ENCODE measurements at places on chromosomes 7 and 10.
A peak's percentile ranks its signal among the peaks of the same experiment; 100 is the strongest.

- DNase-seq = no peak
These were observed 138.4 kb upstream of the MDFIC start for GRCh38 chr7:114783508-114783907.

DNA sequence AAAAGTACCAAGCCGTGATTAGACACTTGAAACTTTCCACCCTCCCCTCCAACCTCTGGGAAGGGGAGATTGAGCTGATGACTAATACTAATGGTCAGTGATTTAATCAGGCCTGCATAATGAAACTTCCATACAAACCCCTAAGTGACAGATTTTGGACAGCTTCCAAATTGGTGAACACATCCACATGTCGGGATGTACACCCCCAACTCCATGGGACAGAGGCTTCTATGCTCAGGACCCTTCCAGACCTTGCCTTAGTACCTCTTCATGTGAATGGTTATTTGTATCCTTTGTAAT is 4.8 kb downstream of the NUB1 start:
- DNase-seq = no peak

DNA sequence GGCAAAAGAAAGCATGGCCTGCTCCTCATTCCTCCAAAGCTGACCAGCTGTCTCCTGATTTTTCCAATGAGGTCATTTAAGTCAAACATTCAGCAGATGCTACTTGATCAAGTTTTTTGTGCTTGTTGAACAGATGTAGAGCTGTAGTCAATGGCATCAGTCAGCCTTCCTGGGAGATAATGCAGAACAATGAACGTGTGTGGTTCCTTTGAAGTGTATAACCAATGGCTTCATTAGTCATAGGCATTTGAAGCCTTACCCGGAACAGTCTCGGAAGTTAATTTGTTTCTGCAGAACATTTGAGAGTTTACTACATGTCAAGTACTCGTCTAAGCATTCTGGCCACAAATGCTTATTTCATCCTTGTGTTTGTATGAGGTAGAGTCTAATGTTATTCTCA is 227.1 kb downstream of the ADRA2A start:
- DNase-seq = no peak

DNA sequence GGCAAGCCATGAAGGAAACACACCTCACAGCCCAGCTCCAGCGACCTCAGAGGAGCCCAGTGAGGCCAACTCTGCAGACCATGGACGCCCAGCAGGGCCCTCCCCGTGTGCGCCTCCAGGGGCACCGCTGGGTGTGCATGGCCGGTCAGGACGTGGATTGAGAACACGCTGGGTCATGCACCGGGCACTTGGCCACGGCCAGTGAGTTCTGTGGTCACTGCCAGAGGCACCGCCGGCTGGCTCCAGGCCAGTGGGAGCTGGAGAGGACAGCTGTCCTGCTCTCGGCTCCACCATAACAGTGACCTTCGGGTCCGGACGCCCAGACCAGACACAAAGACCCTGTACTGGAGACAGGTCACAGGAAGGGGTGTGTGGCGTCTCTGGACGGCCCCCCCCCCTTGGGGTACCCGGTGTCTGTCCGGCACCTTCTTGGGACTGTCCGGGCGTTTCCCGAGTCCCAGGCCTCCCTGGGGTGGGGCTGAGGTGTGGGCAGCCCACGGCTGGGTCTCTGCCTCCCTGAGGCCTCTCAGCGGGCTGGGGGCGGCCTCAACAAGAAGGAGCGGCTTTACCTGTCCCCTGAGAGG is 50.4 kb upstream of the NKX6-2 start:
- peak; percentile 47 for DNase-seq

DNA sequence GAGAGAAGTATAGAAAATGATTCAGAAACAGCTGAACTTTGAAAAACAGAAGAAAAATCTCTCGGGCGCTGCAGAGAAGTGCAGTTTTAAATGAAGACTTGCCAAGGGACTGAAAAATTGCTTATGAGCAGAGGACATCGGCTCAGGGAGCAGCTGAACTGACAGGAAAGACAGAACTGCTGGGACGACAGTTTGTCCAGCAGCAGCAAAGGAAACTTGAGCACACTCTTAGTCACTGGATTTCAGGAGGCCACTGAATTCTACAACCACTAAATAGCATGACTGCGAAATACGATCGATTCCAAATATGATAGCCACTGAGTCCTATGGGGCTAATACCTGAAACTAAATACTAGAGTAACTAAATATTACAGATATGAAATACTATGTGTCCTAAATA is 43.0 kb downstream of the LEP start:
- DNase-seq = no peak

GRCh38 chr7:129925416-129926002 is 27.3 kb downstream of the UBE2H start:
- DNase-seq = no peak

DNA sequence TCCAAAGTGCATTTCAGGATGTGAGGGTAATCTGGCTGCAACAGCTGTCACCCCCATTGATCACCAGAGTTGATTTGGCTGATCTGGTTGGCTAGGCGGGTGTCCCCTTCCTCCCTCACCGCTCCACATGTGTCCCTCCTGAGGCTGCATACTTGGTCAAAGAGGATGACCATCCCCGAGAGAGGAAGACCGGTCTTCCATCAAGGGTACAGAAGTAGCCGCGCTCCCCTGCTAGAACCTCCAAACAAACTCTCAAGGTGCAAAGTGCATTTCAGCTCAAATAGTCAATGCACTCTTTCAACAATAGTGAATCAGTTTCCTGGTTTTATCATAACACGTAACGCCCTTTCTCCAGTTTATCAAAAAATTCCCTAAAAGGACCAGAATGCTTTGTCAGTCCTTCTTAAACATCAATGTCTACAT is 44.6 kb downstream of the CARD11 start:
- DNase-seq = no peak

DNA sequence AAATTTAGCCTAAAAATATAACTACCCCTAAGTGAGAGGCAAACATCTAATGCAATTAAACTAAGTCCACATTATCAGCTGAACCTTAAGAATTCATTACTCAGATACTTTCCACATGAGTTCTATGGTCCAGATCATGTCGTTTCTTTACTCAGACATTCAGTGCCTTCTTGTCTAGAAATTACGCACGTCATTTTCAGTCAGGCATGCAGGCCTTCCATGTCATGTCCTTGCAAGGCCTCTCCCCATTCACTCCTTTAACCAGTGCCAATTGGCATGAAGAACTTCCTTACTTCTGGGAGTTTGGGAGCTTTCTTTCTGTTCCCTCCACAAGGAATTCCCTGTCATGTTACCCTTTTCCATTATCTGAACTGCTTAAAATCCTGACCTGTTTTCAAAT is 118.8 kb downstream of the NRP1 start:
- DNase-seq = no peak

DNA sequence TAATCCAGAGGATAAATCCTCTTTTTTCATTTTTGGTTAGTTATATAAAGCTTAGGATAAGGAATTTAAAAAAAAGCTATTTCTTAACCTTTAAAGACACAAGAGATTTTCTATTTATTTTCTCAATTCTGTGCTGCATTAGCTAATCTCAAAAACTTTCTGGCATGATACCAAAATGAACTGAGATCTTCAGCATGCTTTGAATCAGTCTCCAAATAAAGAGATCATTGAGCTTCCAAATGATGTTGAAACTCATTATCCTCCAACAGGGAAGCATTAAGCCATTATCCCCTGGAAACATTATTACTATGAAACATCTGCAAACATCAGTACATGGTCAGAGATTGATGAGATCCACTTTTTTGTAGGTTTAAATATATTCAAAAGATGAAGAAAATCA is 350.3 kb upstream of the TEX47 start:
- DNase-seq = no peak

DNA sequence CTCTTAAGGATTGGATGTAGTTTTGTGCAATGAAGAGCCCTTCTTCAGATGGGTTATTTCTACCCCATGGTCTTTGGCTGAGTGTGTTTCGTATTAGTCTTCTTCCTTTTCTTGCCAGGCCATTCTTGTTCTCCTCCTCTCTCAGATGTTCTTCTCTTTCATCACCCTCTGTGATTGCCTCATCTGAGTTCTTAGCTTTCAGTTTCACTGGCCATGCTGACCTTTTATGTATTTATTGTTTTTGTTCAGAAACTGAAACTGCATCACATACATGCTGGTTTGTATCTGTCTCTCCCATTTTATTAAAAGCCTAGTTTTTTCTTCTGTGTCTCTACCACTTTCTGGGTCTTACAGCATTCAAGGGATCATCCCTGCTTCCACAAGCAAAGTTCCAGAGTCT is 21.7 kb upstream of the PCGF5 start:
- no peak for DNase-seq

DNA sequence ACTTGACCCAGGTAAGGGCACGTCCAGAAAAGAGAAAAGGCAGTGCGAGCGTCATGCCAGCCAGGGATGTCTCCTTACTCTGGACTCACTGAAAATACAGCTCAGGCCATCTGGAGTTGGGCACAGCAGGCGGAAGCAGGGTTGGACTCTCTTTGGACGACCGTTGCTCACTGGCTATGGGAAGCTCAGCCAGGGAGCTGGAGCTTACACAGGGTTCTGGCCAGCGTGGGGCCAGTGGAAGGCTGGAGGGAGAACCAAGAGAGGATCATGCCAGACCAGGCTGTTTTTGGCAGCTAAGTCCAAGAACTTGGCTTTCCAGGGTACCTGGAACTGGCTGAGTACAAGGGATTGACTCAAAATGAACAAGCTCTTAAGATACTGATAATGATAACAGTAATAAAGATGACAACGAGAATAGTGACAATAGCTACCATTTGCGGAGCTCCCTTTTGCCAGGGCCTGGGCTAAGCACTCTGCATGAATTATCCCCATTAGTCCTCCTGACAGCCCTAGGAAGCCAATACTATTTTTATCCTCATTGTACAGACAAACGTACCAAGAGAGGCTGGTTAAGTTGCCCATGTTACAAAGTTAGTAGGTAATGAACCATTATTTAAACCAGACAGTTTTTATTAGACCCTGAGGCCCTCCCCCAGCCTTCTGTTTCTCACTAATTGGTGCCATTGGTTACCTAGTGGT is 177.6 kb downstream of the PTPN20 start:
- no peak for DNase-seq

DNA sequence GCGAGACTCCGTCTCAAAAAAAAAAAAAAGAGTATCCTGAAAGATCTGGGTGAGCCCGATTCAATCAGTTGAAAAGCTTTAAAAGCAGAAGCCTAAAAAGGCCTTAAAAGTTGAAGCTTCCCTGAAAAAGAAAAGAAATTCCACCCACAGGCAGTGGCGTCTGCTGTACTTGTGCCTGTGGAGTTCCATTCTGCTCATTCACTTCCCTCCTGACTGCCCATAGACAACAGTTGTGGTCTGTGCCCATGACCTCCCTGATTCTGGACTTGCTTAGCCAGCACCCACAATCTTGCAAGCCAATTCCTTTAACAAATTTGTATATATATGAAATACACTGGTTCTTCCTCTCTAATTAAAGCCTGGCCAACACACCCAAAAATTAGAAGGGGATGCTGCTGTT is 141.7 kb downstream of the DLG5 start:
- DNase-seq = no peak

DNA sequence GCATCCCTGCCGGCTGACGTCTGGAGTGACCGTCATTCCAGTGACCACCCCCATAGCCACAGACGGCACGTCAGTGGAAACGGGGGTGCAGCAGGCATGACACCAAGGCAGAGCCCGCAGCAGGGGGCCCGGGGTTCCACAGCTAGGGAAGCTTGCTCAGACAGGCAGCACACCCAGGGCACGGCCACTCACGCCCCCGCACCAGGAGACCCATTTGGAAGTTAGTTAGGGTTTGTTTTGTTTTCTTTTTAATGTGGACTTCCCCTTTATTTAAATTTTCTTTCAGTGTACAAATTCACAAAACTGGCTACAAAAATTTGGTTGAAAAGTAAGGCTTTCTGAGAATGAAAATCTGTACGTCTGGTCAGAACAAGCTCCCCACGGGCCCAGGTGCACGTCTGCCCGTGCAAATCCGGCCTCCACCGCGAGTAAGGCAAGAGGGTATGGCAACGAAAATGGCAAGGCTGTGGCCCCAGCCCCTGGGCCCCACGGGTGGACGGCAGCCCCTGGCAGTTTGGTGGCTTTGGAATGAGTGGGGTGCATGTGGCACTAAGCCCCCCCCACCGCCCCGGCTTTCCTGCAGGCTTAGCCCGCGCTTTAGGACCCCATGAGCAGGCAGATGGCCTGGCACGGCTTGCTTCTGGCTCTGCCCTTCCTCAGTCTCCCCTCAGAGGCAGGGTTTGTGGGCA is 124.2 kb downstream of the FAM53B start:
- DNase-seq = no peak

DNA sequence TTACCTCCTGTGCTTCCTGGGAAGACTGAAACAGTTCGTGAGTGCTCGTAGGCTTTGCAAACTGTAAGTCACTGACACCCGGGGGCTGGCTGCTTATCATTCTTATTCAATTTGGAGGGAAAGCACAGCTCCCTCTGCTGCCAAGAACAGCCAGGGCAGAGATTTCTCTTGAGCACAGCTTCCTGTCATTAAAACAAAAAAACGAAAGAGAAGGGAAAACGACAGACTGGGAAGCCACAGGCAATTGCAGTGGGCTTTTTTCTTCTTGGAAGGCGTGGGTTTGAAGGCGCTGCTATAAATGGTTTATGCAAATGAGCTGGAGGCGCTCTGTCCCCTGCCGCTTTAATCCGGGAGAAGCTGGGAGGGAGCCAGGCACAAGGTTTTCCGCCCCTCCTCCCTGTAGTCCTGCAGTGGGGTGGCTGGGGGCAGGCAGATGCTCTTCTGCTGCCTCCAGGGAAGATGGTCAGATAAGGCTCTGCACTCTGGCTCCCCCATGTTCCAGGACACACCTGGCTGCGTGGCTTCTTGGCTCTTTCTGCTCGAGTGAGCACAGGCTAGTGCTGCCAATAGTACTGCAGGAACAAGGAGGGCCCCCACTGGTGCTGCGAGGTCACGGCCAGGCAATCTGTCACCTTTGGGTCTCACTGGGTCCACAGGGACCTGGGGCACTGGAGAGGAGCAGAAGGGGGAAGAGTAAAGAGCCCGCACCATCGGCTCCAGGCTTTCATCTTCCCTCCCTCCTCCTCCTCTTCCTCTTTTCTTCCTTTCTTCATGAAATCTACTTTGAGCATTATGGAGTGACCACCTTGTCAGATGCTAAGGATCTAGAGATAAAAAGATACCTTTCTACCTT is 49.5 kb downstream of the NEURL1 start:
- DNase-seq = peak; percentile 78

GRCh38 chr7:45203936-45204445 is 46.4 kb downstream of the RAMP3 start:
- no peak for DNase-seq

- DNase-seq = no peak
These were observed 102.7 kb downstream of the PRTFDC1 start for GRCh38 chr10:24849501-24850299.

GRCh38 chr10:123556049-123556448 is 110.1 kb upstream of the GPR26 start:
- no peak for DNase-seq

DNA sequence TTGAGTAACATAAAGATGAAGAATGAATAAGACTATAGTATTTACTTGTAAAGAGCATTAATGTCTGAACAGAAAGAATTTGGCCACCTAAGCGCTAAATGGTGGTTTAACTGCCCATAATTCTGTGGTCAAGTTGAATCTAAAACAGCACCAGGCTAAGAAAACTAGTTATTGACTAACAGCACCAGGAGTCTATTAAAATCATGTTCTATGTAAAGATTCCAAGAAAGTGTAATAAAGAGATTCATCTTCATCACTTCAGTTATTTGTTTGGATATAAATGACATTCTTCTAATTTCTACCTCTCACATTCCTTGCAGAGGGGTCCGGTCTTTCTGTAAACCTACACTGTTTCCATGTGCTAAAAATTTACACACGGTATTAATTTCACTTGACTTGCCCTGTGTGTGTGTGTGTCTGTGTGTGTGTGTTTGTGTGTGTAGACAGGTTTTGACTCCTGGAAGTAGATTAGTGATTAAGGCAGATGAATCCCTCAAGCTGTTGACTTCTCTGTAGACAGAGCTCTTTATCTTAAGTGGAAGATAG is 84.4 kb downstream of the KLF6 start:
- no peak for DNase-seq

- peak; percentile 89 for DNase-seq
These were observed 3.3 kb upstream of the SHH start for GRCh38 chr7:155815332-155816191.

Data from ecto neural progenitor cell (in vitro differentiated cells).